ENCODE measurements at places on chromosomes 16 and 17.

DNA sequence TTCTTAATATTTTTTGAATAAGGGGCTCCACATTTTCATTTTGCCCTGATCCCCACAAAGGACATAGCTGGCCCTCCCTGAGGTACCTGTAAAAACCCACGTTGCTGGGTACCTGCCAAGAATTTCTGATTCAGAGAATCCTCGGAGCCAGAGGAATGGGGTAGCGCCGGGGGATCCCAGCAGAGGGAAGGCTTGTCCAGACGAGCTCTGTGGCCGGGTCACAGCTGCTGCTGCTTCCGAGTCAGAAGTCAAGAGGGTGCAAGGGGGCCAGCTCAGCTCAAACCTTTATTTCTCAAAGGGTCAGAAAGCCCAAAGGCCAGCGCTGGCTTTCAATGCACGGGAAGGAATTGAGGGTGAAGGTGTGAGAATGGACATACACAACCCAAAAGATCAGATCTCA lies 68.9 kb upstream of the SDK2 start:
- DNase-seq, result no peak

GRCh38 chr16:2777903-2778629 lies 986 bp upstream of the ELOB start:
- DNase-seq, result peak; percentile 10

DNA sequence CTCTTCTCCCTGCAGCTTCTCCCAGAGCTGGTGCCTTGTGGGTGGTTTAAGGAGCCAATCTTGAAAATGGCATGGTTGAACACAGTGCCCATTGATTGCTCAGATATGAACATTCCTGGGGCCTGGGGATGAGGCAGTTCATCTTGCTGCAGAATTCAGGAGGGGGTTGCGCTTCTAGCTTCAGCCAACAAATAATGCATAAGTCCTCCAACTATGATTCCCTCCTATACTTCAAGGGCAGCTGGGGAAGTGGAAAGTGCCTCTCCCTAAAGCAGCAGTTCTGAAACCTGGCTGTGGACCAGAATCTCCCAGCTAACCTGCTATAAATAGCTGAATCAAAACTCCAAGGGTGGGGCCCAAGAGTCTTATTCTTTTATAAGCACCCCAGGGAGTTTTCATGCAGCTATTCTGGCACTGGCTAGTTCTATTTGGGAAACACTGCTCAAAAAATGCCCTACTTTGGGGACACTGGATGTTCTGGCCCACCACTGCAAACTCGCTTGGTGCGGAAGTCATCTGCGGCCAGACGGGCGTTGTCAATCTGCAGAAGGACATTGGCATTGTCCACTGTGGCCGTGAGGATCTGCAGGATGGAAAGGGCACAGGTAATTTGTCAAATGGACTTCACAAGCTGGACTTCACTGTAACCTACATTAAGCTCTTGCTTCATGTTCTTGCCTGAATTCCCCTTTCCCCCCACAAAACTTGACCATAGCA lies 130.3 kb downstream of the CCDC144A start:
- no peak for DNase-seq

DNA sequence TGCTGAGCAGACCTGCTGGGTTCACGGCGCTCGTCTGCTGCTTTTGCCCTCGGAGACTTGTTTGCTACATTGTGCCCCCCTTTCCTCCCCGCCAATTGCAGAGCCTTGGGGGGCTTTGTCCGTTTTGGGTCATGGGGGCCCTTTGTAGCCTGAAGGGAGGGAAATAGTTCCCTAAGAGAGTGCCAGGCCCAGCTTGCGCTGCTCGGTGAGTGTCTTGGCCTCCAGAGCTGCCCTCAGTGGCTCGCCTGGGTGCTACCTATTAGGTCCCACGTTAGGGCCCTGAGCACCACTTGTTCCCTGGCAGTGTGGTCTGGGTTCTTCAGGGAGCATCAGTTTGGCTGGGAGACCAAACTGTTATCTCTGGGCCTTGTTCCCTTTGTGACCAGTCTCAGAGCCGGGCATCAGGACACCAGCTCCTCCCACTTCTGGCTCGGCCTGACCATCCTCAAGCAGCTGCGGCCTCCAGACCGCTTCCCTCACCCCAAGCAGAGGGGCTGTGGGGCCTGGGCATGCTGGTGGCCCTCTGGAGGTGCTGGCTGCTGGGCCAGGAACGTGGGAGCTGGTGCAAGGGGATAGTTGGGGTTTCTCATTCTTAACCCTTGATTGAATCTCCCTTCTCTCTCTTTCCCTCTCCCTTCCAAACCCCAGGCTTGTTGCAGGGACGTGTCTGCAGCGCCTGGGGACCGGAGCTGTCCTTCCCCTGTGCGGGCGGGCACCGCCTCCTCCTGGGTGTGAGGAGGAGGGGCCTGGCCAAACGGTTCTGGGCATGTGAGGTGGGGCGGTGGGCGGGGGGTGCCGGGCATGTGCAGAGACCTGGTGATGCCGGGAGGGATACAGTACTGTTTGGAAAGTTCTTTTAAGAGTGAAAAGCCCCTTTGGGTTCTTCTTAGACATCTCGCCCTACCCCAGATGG lies 16.0 kb upstream of the ITGB4 start:
- no peak for DNase-seq

DNA sequence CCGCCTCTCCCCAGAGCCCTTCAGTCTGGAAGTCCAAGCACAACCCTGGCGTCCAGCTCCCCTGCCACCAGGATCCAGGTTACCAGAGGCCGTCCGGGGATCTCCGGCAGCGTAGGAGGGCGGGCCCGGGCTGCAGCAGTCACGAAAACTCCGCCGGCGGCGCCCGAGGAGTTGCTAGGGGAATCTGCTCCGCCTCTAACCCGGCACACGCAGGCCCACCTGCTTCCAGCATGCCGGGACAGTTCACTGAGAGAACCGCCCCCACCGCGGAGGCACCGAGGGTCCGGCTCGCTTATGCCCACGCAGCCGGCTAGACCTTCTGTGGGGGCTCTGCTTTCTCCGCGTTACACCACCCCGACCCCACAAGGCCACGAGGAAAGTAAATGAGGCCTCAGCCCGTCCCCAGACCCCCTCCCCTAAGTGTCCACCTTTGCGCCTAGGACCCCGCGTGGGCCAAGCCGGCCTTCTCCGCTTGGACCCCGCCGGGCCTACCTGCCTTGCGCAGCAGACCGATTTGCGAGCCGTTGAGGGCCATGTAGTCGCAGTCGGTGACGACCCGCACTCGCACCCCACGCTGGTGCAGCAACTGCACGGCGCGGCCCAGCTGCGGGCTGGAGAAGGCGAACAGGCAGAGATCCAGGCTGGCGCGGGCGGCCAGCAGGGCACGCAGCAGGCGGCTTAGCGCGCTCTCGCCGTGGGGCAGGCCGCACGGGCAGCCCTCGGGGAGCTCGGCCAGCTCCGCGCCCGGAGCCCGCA lies 587 bp downstream of the PLD6 start:
- DNase-seq, result no peak

- DNase-seq, result no peak
Observed at GRCh38 chr16:81204798-81205680, 33.5 kb upstream of the BCO1 start.

GRCh38 chr16:26721290-26721689 lies 345.4 kb upstream of the C16orf82 start:
- DNase-seq, result no peak

DNA sequence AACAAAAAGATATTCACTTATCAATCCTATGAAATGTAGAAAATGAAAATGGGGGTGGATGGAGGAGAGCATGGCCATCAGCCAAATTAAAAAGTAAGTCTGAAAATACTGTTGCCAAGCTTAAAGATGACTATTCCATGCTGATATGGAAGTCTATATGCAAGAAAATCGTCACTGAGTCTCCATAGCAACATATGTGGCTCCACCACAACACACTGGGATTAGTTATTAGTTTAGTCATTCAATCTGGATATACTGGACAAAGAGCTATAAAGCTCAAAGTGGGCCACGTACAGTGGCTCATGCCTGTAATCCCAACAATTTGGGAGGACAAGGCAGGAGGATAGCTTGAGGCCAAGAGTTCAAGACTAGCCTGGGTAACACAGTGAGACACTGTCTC lies 24.7 kb upstream of the PSMD7 start:
- no peak for DNase-seq

- DNase-seq, result no peak
Observed at GRCh38 chr17:39062846-39063680, 88.4 kb downstream of the PLXDC1 start.

DNA sequence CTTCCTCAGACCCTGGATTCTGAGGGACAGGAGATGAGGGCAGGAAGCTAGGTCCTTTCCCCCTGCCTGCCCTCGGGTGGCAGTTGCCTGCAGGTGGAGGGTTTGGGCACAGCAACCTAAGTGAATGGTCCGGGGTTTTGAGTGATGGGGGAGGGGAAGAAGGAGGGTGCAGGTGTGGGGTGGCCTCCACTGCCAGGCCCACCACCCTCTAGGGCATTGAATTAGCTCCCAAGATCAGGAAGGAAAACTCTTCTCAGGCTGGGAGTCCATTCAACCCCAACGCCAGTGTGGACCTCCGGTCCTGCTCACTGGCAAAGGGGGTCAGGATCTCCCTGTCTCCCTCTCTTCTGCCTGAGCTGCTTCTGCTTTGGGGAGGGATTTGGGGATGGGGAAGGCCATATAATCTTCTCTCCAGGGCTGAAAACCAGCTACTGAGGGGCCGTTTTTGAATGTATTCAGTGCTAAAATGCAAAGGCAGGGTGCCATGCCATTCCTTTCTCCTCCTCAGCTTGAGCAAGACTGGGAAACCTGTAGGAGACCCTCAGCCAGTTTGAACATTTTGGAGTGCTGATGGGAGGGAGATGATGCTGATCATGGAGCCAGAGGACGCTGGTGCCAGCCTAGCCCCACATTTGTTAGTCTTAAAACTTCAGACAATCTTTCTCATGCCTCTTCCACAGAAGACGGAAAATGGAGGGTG lies 18.8 kb downstream of the GRB7 start:
- no peak for DNase-seq

- no peak for DNase-seq
Observed at GRCh38 chr17:44970136-44970741, 2.1 kb upstream of the C1QL1 start.

DNA sequence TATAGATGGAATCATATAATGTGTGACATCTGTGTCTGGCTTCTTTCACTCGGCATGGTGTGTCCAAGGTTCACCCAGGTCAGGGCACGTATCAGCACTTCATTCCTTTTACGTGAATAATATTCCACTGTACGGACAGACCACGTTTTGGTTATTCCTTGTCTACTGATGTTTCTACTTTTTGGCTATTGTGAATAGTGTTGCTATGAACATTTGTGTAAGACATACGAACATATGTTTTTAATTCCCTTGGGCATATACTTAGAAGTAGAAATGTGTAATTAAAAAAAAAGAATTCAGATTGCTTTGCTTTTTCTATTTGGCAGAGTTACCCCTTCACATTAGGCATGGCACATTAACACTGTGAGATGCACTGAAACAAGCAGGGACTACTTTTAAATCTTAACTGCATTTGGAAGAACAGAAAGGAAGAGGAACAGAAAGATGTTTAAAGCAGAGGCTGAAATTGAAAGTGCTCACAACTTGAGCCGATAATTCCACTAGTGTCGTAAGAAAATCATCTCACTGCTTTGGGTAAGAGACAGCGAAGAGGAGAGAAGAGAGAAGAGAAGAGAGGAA lies 105.3 kb downstream of the VPS53 start:
- DNase-seq, result no peak

DNA sequence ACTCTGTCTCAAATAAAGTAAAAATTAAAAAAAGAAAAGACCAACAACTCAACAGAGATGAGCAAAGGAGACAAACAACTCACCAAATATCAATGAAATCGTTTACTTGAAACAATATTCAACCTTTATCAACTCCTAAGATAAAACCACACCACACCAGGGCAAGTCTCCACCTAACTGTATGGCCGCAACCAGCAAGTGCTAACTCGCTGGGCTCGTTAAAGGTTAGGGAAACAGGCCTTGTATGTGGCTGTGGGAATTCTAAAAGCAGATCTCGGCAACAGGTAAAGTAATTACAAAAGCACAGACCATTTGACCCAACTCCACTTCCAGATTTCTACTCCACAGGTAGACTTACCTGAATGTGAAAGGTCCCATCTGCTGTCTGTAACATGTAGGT lies 9.3 kb downstream of the ZCCHC14 start:
- no peak for DNase-seq

DNA sequence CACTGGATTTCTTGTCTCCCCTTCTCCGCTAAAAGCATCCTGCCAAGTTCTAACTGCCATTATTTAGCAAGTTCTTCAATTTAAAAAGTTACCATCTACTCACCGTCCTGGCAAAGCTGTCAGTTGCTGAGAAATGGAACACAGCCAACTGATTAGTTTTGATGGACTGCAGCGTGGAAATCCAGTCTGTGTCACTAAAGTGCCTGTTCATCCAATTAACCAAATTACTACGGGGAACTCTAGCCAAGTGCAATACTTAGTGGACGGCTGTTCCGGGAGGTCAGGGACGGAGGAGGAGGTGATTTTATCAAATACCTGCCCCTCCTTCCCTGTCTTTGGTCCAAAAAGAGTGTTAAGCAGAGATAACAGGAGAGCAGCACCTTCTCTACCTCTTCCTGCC lies 260.7 kb downstream of the MAF start:
- DNase-seq, result no peak

DNA sequence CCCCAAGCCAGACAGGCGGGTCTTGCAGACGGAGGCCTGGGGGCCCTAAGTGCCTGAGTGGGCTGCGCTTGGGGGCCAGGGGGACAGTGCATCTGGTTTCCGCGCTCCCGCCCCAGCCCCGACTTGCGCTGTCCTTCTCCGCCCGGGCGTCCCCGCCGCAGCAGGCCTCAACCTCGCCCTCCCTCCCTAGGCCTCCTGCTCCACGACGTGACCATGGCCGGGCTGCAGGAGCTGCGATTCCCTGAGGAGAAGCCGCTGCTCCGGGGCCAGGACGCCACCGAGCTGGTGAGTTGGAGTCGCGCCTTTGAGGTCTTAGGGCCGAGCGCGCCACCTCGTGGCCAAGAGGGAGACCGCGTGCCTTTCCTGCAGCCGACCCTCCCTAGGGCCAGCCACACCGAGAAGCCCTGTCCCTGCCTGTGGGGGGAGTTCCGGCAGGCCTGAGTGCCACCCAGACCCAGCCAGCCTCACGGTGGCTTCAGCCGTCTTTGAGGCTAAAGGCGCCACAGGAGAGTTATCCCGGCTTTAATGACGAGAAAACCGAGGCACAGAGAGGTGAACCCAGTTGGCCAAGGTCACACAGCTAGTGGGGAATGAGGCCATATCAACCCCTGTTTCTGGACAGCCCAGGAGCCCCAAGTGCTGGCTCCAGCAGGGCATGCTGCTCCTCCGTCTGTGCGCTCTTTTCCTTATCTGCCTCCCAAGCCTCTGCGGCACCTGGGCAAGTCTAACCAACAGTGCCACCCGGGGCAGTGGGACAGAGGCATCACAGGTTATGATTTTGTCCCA lies 12.2 kb upstream of the NDRG4 start:
- DNase-seq, result no peak

DNA sequence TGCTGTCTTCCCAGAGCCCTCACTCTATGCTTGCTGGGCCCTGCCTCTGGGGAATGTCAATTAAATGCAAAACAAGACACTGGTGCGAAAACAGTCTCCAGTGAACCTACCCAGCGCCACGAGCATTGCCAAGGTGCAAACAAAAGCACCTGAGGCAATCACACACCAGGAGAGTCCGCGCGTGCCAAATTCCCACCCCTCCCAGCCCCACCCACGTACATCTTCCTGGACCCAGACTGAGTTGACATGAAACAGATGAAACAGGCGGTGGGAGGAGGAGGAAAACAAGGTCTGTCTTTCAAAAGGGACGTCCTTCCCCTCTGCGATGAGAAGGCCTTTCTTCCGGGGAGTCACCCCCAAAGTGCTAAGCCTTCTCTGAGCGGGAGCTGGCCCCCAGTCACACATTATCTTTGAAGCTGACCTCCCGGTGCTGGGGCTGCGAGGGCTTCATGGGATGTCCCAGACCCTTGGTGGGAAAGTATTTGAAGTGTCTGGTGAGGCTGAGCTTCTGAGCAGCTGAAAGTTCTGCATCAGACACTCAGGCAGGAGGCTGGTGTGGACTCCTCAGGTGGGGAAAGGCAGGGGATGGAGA lies 200.4 kb downstream of the AXIN2 start:
- no peak for DNase-seq

All from NCI-H2029 (cell line).